ENCODE measurements at places on chromosomes 12 and 14.
A peak's percentile ranks its signal among the peaks of the same experiment; 100 is the strongest.

DNA sequence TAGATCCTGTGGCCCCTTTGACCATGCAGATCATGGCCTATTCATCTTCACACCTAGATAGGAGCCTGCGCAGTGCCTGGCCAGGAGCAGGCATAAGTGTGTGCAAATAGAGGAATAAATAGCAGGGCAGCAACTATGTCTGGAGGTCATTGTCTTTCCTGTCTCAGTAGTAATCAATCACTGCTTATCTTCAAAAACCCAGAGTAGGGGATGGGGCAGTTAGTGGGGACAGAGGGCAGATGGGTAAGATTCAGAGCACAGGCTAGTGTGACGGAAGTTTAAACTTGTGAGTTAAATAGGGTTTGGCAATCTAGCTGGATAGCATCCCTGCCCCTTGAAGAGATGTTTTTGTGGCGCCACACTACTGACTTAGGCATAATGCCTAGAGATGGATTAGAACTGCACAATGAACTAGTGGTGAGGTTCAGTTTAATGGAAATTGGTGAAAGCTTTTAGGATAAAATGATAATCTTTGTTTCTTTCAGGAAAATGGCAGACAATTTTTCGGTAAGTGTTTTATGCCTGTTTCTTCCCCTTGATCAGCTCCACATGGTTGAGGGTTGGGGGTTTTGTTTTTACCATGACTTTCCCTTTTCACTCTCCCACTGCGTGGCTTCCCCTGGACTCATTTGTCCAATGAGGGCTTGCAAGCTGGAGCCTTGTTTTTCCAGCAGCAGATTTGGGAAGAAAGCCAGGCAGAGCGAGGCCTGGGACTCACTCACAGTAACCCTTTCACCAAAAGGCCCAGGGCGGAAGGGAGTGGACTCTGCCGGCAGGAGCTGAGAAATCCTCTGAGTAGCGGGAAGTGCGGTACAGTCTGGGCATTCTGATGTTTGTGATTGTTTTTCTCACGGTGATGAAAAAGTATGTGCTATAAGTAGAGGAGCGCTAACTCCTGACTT lies 8.1 kb downstream of the LGALS3 start:
- DNase-seq, result no peak

DNA sequence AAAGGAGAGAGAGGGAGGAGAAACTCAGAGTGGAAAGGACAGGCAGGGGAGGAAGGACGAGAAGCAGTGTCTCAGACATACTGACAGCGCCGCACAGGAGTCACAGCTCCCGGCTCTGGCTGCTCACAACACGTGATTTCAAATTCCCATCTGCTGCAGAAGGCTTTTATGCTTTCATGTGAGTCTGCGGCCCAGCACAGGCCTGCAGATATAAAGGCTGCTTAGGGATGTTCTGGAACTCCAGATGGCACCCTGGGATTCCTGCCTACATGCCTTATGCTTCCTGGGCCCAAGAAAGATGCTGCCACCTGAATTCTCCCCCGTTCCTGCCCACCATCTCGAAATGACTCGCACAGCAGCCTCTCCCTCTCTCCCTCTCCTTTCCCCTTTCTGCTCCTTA lies 89.6 kb downstream of the NUAK1 start:
- DNase-seq, result no peak

DNA sequence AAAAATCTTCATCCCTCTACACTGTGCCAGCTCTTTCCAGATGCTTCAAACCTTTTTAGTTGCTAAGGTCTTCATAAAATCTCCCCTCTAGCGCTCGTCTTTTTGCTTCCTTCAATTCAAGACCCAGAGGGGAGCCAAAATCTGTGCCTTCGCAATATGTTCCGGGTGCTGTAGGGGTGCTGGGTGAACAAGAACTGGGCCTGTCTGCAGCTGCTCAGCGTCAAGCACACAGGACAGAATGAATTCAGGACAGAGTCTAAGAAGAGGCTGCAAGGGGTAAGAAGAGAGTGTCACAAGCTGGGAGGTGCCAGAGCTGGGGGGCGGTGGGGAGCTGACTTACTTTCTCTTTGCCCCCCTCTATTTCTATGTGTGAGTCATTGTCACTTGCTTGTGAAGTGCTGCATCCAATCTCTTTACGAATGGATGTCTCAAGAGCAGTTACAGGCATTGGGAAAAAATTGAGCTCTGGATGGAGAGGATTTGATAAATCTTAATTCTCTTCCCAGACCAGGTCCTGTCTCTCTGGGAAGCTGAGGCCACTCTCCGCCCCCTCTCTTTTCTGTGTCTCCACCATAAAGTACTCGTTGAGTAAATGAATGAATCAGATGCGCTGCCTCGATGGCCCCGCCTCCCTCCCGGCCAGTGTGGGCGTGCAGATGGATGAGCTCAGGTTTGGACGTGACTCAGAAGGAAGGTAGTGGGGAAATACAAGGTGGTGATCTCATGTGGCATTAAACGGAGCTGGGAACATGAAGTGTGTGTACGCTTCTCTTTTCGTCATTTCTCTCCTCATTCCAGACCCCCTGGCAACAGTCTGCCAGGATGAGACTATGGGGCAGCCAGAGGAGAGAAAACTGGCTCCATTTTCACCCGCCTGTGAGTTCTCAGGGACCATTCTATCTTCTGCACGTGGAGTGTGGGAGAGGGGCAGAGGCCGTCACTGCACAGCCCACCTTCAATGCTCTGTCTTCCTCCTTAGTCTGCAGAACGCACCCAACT lies 91.3 kb downstream of the TSPAN9 start:
- DNase-seq, result no peak

GRCh38 chr14:89625731-89626232 lies 208.7 kb upstream of the FOXN3 start:
- DNase-seq, result no peak

GRCh38 chr12:113173081-113173698 lies 12.1 kb downstream of the DDX54 start:
- no peak for DNase-seq

DNA sequence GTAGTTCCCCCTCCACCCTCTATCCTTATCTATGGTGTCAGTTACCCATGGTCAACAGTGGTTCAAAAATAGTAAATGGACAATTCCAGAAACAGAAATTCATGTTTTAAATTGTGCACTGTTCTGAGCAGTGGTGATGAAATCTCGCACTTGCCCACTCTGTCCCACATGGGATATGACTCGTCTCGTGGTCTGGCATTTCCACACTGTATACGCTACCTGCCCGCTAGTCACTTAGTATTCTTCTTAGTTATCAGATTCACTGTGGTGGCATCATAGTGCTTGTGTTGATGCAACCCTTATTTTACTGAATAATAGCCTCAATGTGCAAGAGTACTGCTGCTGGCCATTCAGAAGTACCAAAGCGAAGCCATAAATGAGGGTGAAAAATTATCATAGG lies 507.0 kb downstream of the SNAPC1 start:
- no peak for DNase-seq

GRCh38 chr12:27940756-27941402 lies 31.7 kb downstream of the PTHLH start:
- DNase-seq, result peak; percentile 66

DNA sequence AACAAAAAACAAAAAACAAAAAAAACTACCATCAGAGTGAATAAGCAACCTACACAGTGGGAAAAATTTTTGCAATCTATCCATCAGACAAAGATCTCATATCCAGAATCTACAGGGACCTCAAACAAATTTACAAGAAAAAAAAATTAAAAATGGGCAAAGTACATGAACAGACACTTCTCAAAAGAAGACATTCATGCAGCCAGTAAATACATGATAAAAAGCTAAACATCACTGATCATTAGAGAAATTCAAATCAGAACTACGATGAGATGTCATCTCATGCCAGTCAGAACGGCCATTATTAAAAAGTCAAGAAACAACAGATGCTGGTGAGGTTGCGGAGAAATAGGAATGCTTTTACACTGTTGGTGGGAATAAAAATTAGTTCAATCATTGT lies 466.5 kb upstream of the ATXN7L3B start:
- no peak for DNase-seq

- DNase-seq, result no peak
Observed at GRCh38 chr12:7905071-7905470, 30.9 kb downstream of the SLC2A3 start.

DNA sequence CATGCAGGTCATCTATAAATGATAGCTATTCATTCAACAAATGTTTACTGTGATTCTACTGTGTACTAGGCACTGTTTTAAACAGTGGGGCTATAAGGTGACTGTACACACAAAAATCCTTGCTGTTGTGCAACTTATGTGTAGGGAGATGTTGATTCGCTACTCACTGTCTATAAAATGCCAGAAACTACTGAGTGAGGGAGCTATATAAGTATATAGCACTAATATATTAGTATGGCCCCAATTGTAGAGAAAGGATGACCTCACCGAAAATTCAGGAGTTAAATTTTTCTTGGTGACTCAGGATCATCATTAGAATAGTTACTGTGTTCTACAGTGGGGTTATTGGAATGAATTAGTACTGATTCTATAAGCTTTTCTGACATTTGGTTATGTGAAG lies 117.4 kb downstream of the TGFB3 start:
- DNase-seq, result no peak

DNA sequence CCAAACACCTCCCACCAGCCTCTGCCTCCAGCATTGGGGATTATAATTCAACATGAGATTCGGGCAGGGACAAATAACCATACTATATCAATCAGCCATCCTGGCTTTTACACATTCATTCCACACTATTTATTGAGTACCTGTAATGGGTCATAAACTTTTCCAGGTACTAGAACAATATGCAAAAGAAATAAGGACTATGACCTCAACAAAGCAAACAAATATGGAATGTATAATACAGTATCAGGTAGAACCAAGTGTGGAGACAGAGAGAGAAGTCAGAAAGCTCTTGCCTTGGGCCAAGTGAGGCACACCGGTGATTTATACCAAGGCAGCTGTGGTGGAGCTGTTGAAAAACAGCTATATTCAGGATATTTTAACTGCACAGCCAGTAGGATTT lies 116.3 kb downstream of the TSPAN8 start:
- no peak for DNase-seq

DNA sequence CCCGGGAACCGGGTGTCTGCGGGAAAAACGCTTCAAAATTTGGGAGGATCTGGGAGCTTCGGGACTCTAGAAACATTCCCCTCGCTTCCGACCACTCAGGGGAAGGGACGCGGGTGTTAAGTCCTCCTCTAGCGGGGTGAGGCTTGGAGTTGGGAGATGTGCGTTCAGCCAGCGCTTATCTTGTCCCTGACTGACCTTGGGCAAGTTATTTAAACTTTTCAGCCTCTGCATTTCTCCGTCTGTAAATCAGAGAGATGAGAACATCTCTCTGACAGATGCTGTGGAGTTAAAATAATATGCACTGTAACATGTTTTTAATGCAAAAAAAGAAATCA lies 76.9 kb upstream of the ANO4 start:
- no peak for DNase-seq

- no peak for DNase-seq
Observed at GRCh38 chr12:52818887-52819420, 5.0 kb upstream of the KRT4 start.

- DNase-seq, result no peak
Observed at GRCh38 chr14:68516342-68516741, 276.5 kb downstream of the ZFP36L1 start.

- no peak for DNase-seq
Observed at GRCh38 chr14:61754627-61755381, 7.4 kb upstream of the SNAPC1 start.

DNA sequence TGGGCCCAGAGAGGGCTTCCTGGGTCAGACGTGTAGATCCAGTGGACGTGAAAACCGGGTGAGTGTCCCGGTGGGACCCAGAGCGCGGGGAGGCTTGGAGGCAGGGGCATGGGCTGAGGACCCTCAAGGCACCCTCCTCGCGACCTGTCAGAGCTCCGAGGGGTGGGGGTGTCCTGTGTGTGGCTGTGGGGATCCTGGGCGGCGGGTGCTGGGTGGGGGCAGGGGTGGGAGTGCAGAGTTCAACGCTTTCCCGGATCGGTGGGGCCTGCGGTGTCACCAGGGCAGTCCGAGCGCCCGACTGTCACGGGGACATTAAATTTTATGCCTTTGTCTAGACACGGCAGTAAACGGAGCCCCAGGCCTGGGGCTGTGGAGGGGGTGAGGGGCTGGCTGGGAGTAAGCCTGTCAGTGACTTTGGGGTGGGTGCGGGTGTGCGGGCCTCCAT lies 1.0 kb downstream of the TMEM121 start:
- DNase-seq, result no peak

DNA sequence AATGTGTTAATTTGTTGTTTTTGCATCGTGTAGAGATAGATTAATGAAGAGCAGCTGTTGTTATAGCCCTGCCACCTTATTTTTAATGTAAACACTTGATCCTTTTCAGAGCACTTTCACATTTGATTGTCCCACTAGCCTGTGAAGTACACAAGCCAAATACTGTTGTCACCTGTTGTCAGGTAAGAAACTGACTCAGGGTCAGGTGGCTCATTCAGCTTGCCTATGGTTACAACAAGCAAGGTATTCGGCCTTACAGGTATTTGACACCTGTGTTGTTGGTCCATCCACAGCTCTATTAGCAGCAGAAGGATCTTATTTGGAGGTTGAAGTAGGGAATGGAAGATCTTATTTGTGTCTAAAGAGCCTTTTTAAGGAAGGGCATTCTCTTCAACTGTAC lies 108.9 kb downstream of the GPR135 start:
- DNase-seq, result no peak

- DNase-seq, result no peak
Observed at GRCh38 chr12:119803381-119803791, 73.7 kb downstream of the CIT start.

- no peak for DNase-seq
Observed at GRCh38 chr12:818733-819132, 66.4 kb downstream of the WNK1 start.

DNA sequence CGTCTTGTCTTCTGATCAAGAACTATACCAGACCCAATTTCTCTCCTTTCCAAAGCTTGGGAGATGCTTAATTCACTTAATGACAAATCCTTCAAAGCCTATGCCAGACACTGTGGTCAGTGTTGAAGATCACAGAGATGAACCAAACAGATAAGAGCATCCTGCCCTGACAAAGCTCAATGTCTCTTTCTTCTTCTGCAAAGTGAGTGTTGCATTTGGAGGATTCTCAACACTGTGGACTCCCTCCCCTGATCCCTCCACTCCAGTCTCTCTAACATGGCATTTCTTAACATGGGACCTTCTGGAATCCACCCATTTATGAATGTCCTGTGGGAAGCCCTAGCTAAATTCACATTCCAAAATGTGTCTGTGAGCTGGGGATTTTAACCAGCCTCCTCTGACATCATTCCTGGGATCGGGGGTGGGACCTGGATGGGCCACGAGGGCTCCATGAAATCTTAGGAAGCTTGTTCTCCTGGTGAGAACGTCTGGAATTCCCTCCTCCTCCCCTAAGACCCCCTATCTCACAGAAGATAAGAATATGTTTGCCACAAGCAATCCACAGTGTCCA lies 20.3 kb downstream of the SYNE3 start:
- DNase-seq, result no peak

DNA sequence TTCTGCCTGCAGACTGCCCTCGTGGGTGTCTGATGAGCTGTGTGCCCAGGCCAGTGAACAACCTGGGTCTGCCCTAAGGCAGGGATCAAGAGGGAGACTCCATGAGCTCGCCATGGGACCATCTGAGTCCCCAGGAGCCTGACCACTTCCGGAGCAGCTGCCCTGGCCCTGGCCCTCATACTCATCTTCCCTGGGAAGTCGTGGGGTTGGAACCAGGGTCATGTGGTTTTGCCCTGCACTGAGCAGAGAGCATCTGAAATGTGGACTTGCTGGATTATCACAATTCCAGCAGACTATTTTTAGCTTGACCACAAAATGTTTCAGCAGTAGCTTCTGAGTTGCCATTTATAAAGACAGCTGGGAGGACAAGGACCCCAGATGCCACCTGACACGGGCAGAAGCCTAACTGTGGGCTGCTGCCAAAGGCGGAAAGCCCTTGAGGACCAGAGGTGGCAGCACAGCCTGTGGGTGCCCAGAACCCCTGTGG lies 6.7 kb downstream of the BTBD6 start:
- no peak for DNase-seq
